ENCODE measurements at places on chromosomes 13 and 19.

GRCh38 chr13:113839536-113840204 is 24.2 kb downstream of the GAS6 start:
- no peak for DNase-seq

DNA sequence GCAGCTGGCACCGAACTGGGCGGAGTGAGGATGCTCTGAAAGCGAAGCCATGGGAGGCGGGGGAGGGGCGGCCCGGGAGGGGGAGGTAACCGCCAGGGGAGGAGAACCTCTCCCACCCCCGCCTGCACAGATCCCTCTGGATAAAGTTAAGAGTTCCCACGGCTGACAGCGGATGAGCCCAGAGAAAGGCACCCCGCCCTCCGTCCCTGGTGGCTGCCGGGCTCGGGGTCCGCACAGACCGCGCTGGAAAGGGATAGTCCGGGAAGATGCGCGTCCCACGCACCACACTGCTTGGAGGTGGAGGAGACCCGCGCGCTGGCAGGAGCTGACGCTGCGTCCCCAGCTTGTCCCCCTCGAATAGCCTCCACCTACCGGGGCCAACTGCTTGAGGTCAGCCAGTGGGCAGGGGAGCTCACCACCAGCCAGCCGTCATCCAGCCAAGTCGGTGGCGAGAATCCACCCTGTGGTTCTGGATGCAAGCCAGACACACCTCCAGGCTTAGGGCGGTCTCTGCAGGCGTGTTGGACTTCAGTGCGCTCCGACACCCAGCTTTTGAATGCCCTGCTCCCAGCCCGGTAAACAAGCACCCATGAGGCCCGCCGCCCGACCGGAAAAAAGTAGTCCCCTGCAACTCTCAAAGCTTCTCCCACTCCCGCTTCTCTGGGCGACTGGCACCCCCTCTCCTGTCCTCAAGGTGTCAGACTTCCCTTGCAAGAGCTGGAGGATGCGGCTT is at the start of gene TRPC4:
TRPC4 (minus strand) TSS at position 17 of the 733 bp plus-strand sequence. CDS start 86,439 bp downstream, outside the sequence.
- DNase-seq: no peak

- DNase-seq: no peak
These were observed 60.1 kb upstream of the MYCBP2 start for GRCh38 chr13:77386880-77387606.

DNA sequence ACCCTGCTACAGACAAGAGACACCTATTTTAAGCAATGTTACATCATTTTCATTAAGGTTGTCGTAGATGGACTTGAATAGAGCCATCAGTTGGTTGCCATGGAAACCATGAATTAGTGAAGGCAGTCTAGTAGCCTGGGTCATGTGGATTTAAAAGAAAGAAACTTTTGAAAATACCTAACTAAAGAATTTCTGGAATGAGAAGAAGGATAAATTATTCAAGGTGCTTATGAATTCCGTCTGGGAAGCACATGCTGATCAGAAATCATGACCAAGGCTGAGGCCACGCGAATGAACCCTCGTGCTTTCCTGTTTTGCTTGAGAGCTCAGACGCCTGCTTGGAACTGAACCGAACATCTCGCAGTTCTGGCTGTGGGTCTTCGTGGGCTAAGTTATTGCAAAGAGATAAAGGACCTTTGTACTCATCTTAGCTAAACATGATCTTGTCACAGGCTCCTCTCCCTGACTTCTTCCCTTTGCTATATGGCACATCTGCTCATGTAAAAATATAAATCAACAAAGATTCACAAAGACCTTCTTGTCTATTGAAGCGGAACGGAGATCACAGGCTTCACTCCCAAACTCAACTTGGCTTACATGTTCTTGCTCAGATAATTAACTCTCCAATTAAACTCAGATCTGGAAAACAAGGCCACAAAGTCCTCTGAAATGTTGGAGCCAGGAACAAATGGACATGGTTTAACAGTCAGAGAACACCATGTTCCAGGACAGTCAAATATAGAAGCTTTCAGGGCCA is 140.2 kb downstream of the NUFIP1 start:
- no peak for DNase-seq

DNA sequence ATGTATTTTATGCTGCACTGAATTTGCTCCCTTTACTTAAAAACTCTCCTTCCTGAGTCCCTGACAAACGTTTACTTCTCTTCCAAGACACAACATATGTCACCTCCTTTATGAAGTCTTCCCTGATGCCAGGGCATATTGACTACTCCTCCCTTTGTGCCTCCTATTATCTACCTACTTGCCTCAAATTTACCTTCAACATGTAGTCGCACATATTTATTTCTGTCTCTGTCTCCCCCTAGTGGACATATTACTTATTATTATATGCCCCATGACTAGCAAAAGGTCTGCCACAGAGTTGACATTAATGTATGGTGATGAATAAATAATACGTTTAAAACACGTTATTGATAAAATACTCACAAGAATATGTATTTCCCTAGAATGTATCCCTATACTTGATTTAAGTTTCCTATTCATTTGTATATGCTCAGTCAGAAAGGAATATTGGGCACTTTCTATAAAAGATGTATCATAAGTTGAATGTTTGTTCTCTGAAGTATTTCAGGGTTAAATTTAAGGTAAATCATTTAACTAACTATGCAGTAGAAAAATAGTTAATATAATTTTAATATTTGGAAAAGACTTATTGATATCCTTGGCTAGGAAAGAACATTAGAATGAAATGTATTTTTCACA is 250.3 kb upstream of the ATXN8OS start:
- DNase-seq: no peak

DNA sequence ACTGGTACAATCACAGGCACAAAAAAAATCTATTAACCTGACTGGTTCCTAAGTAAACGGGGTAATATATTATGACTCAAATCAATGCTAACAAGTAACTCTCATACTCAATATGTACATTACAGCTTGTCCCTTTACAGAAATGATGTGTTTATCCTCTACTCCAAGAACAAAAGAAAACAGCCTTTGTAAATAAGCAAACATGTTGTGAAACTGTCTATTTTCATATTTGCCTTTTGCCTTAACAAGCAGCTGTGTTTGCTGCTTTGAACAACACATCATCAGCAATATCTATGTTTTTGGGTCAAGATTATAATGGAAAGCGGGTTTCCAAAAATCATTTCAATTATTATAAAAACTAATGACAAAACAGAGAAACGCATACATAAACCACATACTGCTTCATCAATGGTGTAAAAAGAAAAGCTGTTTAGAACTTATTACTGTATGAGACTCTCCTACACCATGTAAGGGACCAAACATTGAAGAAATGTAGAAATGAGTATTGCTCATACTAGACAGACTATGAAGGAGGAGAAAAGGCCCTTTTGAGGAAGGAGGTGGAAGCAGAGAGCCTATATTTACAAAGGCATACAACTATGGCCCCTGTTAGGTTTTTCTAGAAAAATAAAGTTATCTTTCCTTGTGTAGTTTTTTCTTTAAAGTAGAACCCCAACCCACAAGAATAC is 14.8 kb downstream of the TBC1D4 start:
- no peak for DNase-seq

- no peak for DNase-seq
These were observed 4.3 kb upstream of the PSMC4 start for GRCh38 chr19:39966617-39967016.

DNA sequence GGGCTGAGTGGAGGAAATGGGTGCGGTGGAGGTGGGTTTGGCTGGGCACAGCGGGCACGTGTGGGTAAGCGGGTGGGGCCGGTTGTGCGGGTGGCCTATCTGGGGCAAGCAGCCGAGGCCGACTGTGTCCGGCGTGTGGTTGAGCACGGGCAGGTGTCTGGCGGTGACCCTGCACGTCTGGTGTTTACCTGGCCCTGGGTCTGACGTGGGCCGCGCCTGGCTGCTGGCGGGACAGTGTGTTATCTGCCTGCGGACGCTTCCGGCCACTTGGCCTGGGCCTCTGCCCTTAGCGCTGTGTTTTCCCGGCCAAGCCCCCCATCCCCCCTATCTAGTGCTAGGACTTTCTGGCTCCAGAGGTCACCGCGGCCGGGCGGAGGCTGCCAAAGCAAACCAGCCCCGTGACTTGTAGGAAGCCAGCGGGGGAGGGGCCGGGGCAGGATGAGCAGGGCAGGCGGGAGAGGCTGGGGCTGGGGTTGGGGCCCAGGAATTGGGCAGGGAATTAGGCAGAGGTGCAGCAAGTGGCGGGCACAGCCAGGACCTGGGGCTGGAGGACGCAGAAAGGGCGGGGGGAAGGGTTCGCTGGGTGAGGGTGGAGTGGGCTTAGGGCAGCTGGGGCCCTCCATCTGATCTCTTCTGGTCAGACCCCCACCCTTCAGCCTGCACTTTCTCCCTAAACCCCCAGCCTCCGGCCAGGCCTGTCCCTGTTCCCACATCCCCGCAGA is 534 bp upstream of the HPN start:
- DNase-seq: no peak

DNA sequence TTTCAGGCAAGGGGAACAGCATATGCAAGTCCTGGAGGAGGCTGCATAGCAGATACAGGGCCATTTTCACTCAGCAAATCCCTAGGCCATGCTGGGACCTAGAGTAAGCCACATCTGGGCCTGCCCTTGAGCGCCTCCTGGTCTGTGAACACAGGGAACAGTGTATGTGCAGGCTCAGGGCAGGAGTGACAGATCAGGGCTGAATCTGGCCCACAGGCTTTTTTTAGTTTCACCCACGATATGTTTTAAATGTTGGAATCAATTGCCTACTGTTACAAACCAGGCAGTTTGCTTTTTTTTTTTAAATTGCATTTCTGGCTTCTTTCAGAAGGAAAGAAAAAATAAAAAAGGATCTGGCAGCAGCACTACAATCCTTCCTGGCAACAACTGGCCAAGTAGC is 1.5 kb upstream of the TMEM145 start:
- no peak for DNase-seq

DNA sequence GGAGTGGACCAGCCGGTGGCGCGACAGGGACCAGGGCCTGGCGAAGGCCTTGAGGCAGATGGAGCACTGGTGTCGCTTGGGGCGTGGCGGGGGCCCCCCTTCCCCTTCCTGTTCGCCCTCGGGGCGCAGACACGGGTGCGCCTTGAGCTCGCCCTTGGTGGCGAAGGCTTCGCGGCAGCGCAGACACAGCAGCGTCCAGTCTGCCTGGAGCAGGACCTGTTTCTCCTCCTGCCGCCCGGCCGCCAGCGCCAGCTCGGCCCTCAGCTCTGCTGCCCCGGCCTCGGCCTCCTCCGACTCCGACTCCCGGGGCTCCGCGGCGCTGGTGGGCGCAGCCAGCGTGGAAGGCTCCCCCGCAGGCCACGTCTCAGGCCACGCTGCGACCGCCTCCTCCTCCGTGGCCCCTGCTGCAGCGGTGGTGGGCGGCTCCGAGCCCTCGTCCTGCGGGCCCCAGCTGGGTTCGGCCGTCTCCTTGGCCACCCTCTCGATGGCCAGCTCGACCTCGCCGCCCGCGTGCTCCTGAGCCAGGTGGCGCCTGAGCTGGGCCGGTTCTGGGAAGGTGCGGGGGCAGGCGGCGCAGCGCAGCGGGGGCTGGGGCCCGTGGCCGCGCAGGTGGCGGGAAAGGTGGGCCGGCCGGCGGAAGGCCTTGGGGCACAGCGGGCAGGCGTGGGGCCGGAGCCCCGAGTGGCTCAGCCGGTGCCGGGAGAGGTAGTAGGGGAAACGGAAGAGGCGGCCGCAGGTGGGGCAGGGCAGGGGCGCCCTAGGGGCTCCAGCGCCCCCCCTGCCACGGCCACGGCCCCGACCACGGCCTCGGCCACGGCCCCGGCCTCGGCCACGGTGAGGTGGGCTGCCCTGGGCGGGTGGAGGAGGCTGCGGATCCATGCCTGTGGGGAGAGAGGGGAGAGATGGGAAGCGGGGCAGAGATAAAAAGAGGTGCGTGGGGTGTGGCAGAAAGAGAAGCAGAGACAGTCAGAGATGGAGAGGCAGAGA is 1.6 kb downstream of the ZNF579 start:
- DNase-seq: no peak
